ENCODE measurements at places on chromosomes 6 and 20. TPM values are rescaled to one million over a fixed set of nuclear protein-coding genes. Genes with fewer than 3 reads are reported as not detected.

DNA sequence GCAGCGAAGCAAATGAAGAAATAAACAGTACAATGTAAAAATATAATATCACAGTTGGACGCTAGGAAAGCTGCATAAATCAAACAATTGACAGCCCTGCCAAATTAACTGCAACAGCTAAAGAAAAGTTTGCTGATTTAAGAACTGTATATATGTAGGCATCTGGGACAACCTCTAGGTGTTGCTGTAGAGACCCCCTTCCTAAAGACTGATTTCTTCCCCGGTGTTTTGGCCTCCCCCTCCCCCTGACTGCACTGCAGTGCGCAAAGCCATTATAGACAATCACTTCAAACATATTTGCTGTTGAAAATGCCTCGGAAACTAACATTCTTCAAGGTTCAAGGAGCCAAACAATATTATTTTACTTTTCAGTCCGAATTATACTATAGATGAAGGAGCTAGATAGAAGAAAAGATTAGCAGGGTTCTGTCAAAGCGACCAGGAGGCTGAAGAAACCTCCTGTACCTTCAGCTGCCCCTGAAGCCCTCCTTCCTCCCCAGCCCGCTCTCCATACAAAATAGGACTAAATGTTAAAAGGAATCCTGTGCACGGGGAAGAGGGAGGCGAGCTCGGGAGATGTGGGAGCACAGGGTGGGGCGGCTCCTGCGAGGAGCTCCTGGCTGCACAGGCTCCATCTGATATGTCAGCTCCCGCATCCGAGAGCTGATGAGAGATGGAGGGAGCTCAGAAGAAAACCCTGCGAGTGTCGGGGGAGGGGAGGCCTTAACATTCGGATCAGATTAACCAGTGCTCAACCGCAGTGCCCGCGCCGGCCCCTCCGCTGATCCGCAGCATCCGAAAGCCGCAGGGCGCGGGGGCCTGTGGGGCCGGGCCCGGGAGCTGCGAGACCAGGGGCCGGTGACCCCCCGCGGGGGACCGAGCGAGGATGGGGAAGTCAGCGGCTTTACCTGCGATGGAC, 822 bp downstream of the ELOVL4 start:
- no peak for DNase-seq

- DNase-seq = no peak
Measured at GRCh38 chr6:3566812-3567211, 110.0 kb upstream of the SLC22A23 start.

DNA sequence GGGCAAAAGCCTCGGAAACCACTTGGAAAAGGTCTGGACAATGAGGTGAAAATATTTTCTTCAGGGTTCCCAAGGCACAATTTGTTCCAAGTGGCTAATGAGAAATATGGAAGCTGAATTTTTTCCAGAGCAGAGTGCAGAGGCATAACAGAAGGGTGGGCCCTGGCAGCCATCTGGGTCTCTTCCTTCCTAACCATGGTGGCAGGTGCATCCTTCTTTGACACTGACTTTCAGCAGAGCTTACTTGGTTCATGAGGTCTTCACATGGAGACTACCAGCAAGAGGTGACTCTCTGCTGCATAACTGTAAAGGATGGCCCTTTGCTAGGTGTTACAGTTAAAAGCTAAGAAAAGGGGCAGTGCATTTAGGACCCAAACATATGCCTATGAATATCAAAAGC, 522.9 kb downstream of the KIF16B start:
- DNase-seq = no peak

DNA sequence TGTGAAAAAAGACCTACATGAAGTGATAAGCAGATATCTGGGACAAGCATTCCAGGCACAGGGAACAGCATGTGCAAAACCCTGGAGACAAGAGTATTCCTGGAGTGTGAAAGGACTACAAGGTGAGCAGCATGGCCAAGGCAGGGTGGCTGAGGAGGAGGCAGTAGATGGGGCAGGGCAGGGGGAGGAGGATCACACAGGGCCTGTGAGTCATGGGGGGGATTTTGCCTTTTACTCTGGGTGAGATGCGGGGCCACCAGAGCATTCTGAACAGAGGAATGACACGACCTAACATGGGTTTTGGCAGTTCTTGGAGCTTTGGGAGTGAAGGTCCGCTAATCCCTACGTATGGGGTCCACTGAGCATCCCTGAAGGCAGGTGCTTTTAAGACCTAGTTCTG, 69.8 kb upstream of the CCN6 start:
- no peak for DNase-seq

GRCh38 chr20:62237801-62238568, at the start of gene OSBPL2:
Gene OSBPL2 (plus strand): TSS chr20:62238521. CDS start chr20:62256185, 17,664 bp downstream.
- peak; percentile 99 for DNase-seq

- DNase-seq = no peak
Measured at GRCh38 chr20:57991211-57991881, 237.1 kb downstream of the ANKRD60 start.

DNA sequence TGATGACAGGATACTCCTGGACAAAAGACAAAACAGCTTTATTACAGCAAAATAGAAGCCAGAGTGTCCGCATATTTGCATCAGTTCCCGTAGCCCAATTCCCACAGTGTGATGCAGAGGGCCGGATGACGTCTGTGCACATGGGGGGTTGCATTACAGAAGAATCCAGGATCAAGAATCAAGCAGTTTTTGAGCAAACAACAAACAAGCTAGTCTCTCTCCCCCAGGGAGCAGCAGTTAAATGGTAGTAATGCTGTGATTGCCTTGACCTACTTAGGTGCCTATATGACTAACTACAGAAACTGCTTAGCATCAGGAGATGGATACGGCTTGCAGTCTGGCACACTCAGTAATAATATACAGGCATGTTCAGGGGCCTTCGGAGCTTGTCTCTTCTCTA, 3.2 kb upstream of the SDHAF4 start:
- DNase-seq = no peak

- DNase-seq = no peak
Measured at GRCh38 chr6:154605178-154605881, 94.8 kb upstream of the CNKSR3 start.

- no peak for DNase-seq
Measured at GRCh38 chr6:157229713-157230112, 93.6 kb downstream of the TMEM242 start.

GRCh38 chr6:47308552-47309290, 984 bp downstream of the TNFRSF21 start:
- DNase-seq = peak; percentile 65

DNA sequence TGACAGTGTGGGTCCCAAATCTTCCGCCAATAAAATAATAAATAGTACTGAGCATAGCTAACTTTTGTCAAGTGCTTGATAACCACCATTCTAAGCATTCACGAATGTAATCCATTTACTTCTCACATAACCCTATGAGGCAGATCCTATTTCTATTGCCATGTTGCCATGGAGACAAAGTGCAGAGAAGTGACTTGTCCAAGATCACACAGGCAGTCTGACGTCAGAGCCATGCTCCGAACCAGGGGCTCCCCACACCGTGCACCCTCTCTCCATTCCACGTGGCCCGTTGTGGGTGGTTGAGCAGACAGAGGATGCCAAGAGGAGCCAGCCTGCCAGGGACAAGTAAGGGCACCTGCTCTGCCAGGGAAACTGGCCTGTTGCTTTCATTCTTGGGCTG, 38.9 kb downstream of the CDH22 start:
- no peak for DNase-seq

DNA sequence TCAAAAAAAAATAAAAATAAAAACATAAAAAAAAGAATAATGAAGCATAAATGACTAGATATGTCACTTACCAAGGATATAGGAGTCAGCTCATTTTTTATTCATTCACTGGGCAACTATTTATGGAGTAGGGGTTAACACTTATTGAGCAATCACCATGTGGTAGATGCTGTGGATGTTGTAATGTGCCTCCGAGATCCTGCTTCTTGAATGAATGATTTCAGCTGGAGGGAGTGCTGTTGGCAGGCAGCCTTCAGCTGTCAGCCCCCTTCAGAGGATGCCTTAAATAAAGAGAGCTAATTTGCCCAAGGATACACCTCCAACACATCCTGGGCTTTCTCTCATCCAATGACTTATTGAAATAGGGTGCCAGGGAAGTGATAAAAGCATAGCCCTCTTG, 229.5 kb upstream of the DTNBP1 start:
- no peak for DNase-seq

DNA sequence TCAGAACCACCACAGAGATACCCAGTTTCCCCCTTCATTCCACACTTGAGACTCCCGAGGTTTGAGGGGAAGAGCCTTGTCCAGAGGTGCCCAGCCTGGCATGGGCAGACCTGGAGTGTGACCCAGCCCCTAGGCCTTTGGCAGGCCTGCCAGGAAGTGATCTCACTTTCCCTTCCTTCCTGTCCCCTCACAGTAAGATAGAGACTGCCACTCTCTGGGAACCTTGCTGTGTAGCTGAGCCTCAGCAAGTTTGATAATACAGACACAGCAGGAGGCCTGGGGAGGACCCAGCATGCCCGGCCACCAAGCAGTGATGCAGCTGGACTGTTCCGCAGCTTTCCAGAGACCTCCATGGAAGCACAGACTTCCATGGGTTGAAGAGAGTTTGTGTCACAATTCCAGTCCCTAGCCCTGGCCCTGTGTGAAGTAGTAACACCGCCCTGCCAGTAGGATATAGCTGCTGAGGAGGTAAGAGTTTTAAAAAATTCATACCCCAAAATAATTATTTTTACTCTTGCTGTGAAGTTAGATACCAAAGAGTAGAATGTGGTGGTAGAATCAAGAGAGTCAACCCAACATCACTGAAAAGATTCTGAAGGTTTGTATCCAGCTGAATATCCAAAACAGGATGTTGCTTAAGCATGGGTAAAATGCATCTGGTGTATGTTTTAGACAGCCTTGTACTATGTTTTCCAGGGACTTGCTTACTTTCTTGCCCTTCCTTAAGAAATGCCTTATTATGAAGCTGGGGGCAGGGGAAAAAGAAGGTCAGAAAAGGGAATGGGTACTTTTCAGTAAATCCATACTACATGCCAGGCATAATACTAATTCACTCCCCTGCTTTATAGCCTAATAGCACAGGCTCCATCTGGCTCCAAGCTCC, 16.3 kb downstream of the PKIG start:
- DNase-seq = no peak

DNA sequence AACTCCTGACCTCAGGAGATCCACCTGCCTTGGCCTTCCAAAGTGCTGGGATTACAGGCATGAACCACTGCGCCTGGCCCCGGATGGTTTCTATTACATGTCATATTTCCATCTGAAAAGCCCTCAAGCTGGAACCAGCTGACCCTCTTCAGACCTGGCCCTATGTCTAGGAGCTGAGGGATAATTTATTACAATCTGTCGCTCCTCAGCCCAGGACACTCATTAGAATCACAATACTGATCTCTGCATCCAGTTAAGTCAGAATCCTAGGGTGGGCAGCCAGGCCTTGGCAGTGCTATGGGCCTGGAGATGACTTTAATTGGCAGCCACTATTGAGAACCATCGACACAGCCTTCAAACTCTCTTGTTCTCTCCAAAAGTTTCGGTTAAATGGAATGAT, 162.6 kb upstream of the SNX9 start:
- no peak for DNase-seq

DNA sequence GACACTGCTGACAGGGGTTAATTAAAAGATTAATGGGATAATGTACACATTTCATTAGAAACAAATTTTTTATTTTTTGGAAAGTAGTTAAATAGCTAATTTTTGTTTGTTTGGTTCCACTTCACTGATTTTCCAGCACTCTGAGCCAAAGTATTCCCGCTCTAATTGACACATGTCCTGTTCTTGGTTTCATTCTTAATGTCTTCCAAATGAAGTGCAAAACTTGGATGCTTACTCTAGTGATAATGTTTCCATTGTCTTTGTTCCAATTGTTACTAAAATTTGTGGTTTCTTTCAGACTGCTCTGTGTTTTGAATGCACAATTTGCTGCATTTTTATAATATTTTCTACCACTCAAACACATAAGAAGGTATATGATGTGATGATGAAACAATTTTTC, 794.3 kb downstream of the PHF3 start:
- DNase-seq = no peak

DNA sequence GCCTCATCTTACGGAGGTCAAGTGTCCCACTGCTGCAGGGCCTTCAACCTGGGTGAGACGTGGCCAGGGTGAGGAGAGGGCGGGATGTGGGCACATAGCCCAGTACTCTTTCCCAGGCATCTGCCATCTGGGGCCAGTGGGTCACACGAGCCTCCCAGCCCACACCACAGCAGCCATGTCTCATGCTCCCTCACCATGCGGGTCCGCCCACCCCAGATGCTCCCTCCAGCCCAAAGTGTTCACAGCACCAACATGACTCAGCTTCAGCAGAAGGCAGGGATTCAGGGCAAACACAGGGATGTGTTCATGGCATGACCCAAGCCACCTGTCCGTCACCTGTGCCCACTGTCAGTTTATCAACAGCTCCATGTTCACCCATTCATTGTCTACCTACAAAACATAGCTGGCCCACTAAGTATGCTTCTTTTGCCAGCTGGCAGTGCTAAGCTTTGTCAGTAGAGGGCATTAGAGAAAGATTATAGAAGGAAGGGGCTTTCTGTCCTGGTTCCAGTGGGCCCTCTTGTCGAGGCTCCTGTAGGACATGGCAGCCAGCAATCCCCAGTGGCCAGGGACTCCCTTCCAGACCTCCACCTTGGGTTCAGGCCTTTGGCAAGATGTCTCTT, 109.2 kb downstream of the FOXF2 start:
- DNase-seq = no peak

- no peak for DNase-seq
Measured at GRCh38 chr20:32364554-32365208, 6.5 kb downstream of the ASXL1 start.

DNA sequence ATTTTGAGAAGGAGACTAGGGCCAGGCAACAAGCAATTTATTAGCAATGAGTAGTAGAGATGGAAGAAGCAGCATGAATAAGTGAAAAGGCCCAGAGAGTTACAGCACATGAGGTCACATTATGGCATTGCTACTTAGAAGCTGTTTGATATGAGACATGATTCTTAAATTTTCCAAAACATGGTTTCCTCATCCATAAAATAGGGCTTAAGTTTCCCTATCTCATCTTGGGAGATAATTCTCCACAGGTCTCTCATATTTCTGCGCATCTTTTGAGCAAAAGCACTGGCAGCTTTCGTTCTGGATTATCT, 656.1 kb downstream of the EPHA7 start:
- DNase-seq = no peak

GRCh38 chr6:9801249-9801754, 613.6 kb downstream of the TFAP2A start:
- DNase-seq = no peak

GRCh38 chr20:50517817-50518154, 7.6 kb downstream of the PTPN1 start:
- DNase-seq = no peak

DNA sequence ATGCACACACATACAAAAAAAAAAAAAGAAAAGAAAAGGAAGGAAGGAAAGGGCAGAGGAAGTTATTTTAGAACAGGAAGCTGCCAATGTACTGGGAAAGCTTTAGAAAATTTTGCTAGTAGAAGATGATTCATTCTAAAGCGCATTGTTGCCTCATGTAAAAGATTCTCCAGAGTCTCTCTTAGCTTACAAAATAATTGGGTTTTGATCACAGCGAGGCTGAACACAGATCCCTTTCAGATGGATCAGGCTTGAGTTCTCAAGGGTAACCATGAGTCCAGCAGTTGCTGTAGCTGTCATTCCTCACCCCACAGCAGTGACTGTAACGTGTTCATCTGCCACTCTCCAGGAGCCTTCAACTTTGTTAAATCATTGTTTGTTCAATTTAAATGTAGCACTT, 81.9 kb downstream of the PHACTR2 start:
- no peak for DNase-seq

The SNTA1 gene
- 199 TPM for total RNA-seq

The PTPRK gene
- total RNA-seq = 30.1 TPM

The HRH3 gene
- total RNA-seq = not detected

The FOXA2 gene
- total RNA-seq = not detected

The TBX18 gene
- 8.4 TPM for total RNA-seq

The POU5F1 gene
- total RNA-seq = 0.51 TPM

The FAXC gene
- not detected for total RNA-seq

The COX4I2 gene
- total RNA-seq = 7.1 TPM

The PLG gene
- total RNA-seq = not detected

All from Right ventricle myocardium inferior (tissue), 1 donor.